ENCODE measurements at places on chromosomes 6 and 20.
A peak's percentile ranks its signal among the peaks of the same experiment; 100 is the strongest.

GRCh38 chr6:31355583-31355948 is 1.4 kb downstream of the HLA-B start:
- no peak for DNase-seq

DNA sequence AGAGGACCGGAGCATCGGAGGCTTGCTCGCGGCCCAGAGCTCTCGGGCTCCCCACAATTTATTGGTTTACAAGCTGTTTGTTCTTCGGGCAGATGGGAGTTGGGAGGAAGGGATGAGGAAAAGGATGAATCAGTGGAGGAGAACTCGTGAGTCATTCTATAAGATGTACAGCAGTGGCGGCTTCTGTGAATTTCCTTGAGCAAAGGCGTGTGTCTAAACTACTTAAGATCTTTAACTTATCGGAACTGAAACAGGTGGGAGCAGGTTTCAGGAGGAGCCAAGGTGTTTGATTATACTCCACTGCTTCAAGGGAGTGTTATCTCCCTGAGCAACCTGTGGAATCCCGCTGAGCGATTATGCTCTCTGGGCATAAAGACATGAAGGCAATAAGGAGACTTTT is 50.5 kb upstream of the IBTK start:
- no peak for DNase-seq

DNA sequence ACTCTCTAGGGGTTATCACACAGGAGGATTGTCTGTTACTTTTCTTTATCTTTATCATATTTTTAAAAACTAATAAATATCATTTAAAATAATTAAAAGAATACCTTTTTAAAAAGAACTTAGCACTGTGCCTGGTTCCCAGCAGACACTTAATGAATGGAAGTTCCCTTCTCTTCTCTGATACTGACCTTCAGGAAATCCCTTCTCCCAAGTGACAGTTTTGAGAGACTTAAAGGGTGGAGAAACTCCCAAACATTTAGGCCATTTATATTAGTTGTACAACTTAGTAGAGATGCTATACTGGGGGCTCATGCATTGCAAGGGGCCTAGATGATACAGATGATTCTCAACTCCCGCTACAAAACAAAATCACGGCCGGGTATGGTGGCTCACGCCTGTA is 18.5 kb downstream of the MAP1LC3A start:
- DNase-seq, result no peak

DNA sequence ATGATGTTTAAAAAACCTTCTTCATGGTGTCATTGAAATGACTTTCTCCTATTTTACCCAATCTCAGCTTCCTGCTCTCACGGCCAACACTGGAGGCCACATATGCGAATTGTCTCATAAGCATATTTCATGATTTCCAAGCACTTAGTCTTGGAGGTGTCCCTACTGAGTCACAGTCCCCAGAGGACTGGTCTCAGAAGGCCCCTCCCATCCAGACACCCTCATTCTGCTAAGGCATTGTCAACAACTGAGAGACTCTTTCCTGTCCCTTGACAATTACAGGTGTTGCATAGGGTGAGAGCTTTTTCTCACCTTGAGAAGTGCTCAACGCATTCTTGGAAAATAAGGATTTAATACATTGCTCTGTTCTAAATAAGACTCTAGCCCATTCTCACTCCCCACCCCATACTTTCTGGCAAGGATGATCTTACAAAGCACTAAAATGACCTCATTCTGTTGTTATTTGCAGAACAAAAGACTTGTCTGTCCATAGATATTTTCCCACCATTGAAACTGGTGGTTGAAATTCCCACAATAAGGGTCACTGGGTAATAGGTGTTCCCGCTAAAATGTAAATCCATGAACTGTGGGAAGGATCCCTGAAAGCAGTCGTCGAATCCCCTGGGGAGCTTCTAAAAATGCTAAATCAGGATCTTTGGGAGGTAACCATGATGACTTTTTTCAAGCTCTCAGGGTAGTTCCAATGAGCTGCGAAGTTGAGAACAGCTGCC is 32.3 kb upstream of the SLC22A23 start:
- no peak for DNase-seq

- DNase-seq, result no peak
Observed at GRCh38 chr6:152100183-152100618, 292.7 kb downstream of the ESR1 start.

DNA sequence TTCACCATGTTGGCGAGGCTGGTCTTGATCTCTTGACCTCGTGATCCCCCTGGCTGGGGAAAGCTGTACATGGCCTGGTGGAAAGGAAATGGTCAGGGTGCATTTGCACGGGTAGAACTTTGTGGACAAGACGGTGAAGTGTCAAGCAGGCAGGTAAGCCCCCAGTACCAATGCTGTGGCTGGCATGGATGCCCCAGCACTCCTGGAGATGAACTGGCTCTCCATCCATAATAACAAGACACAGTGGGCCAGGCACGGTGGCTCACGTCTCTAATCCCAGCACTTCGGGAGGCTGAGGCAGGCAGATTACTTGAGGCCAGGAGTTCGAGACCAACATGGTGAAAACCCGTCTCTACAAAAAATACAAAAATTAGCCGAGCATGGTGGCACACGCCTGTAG is 37.3 kb upstream of the TMEM181 start:
- no peak for DNase-seq

- no peak for DNase-seq
Observed at GRCh38 chr6:147906361-147906760, 397.9 kb downstream of the SAMD5 start.

DNA sequence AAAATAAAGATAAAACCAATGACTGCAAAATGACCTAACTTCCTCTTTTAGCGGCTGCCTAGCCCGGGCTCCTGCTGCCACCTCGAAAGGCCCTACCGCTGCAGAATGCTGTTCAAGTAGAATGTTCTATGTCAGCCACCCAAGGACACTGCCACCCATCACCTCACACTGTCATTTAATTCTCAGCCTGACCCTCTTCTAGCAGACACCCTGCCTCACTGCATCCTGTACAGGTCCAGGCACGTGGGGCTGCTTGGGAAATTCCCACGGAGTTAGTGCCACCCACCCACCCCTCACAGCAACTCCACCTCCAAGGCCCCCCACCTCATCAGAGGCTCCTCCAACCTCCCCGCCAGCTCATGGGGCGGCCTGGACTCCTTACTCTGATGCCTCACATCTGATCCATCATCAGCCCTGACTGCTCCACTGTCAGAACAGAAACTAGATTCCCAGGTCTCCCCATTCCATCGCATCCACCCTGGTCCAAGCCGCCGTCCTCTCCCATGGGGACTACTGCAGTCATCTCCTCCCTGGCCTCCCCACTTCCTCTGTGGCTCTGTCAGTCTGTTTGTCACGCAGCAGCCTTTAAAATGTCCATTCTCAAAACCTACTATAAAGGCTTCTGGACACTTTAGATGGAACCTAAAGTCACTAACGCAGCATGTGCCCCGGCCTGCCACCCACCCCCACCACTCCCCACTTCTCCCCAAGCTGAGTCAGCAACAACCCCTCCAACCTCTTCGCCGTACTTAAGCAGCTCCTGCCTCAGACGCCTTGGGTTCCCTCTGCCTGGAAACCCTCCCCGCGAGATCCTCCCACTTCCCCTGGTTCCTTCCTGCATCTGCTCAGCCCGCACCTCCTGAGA is 17.0 kb downstream of the NFATC2 start:
- DNase-seq, result no peak

- DNase-seq, result no peak
Observed at GRCh38 chr6:86016077-86016476, 373.4 kb upstream of the SYNCRIP start.

DNA sequence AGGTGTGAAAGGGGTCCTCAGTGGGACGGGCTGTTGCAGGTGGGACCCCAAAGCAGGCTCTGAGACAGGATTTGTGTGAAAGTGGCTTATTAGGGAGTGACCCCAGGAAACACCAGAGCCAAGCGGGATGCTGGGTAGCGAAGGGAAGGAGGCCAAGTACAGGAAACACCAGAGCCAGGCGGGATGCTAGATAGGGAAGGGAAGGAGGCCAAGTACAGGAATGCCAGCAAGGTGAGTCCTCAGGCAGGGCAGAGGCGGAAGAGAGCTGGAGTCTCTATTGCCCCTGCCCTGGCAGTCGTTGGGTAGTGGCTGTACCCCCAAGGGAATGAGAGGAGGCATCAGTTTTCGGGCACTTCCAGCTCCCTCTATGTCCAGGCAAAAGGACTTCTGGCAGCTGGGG is 30.5 kb upstream of the TGM2 start:
- no peak for DNase-seq

GRCh38 chr6:919500-919899 is 226.6 kb upstream of the EXOC2 start:
- no peak for DNase-seq

DNA sequence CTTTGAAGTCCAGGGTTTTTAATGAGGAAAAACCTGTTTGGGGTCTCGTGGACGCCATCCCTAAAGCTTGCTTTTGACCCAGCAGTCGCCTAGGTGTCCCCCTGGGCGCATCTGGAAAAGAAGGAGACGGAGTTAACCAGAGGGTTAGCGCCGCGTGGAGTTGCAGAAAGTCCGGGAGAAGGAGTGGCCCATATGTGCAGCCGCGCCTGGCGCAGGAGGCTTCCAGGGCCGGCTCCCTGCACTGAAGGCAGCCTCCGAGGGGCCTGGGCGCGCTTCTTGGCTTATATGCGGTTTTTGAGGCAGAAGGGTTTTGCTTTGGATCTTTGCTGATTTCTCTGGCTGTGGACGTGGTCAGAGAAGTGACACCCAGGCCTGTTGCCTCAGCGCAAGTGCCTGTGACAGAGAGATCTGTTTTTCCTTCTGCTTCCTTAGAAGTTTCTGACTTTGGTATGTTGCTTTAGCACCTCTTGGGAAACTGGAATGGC is 987 bp downstream of the TMEM181 start:
- DNase-seq, result no peak

GRCh38 chr6:3471711-3472110 is 14.9 kb upstream of the SLC22A23 start:
- DNase-seq, result no peak

DNA sequence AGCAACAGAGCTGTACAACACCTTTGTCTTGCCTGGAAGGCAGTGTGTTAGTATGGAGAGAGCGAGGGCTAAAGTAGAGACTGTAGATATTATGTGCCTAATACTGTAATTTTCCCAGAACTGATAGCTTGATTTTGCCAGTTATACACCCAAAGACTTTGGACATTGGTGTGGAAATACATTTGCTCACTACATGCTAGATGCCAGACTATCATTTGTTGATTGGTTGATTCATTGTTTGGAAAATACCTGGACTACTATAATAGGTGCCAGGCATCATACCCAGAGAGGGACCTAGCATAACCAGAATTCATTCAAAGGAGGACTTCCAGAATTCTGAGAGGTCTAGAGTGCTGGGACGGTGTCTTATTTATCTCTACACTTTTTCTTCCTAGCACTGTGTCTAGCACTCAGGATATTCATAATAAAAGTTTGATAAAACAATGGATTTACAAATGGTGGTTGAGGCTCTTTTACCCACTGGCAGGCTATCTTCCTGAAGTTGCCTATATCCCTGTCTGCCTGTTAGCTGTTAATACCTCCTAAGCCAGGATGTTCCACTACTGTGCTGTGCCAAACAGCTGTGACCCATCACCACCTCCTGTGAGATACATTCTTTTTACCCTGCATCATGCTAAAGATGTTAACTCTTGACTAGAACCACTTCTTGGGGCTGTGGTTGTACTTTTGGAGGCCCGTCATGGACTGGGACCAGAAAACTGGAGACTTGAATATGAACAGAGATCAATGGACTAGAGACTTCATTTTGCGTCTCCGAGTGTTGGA is 72.2 kb upstream of the FUCA2 start:
- no peak for DNase-seq

DNA sequence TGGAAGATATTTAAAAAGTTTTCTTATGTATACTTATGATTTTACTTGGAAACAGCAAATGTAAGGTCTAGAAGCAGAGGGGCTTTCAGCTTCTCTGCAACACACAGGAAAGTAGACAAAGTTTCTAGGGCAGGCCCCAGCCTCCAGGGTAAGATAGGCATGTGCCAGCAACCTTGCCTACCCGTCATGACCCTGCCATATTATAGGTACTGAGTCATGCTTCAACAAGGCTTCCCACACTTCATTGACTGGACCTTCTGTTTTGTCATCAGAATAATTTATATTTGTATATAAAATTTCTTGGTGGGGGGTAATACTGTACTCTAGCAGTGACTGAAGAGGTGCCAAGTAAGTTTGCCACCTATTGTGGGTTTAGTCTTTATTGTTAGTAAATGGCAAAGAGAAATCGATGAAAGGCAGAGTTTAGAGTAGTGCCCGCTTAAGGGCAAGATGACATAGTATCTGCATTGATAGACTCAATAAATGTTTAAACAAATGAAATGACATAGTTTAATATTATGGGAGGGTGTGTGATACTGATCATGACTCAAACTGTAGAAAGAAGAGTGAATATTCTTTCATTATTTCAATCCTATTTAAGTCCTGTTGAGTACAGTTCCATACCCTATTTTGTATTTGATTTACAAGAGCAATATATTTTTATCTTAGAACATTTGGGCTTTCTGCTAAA is 95.6 kb downstream of the JARID2 start:
- no peak for DNase-seq

GRCh38 chr6:151675746-151676459 is 131.6 kb upstream of the ESR1 start:
- DNase-seq, result peak; percentile 22

DNA sequence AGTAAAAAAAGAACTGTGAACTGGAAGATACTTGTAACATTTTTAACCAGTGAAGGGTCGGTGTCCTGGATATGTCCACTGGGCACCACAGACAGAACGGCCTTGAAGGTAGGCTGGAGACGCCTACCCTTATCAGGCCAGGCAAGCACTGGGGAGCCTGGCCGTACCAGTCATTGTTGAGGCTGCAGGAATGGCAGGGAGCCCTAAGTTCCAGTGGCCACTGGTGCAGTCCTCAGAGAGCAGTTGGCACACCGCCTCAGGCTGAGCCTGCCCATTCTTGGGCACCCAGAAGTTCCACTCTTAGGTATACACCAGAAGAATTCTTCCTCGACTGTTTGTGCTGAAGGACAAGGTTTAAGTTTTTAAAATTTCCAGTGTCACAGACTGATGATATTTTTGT is 20.5 kb downstream of the DNAJC5 start:
- no peak for DNase-seq

DNA sequence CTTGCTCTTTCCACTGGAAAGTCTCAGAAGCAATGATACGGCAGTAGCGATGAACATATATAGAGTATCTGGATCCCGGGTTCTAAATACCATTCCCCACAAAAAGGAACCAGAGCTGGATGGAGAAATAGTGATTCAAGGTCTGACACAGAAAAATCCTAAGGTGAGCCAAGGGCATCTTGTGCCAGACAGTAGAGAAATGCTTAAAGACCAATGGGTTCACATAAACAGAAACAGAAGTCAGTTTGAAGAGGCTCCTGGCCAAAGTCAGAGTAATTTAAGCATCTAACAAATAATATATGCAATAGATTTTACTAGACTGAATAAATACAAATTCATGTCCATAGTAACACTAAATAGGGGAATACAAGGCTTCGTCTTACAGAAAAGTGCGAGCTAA is 54.7 kb downstream of the RGS17 start:
- no peak for DNase-seq

GRCh38 chr6:132114201-132114825 is 163.1 kb upstream of the CCN2 start:
- DNase-seq, result no peak

GRCh38 chr6:41679696-41680095 is 41.4 kb downstream of the MDFI start:
- DNase-seq, result no peak

Measured in stimulated activated CD4-positive, alpha-beta T cell treated with anti-CD3 and anti-CD28 coated beads, Interleukin-1b, Interleukin-23, amount 100 ng/mL, for 1 hour (primary cell).